ENCODE measurements at places on chromosomes 4 and X. TPM values are rescaled to one million over a fixed set of nuclear protein-coding genes. Genes with fewer than 3 reads are reported as not detected.

Gene IL3RA
- total RNA-seq = 0.19 TPM

Gene PWWP3B
- total RNA-seq = 0.28 TPM

Gene MSL3
- 21.1 TPM for total RNA-seq

Gene PPA2
- total RNA-seq = 74.0 TPM
